ENCODE measurements at places on chromosomes 13 and 19.

GRCh38 chr19:47790398-47790814 lies 11.9 kb downstream of the SELENOW start:
- DNase-seq: peak; percentile 81

DNA sequence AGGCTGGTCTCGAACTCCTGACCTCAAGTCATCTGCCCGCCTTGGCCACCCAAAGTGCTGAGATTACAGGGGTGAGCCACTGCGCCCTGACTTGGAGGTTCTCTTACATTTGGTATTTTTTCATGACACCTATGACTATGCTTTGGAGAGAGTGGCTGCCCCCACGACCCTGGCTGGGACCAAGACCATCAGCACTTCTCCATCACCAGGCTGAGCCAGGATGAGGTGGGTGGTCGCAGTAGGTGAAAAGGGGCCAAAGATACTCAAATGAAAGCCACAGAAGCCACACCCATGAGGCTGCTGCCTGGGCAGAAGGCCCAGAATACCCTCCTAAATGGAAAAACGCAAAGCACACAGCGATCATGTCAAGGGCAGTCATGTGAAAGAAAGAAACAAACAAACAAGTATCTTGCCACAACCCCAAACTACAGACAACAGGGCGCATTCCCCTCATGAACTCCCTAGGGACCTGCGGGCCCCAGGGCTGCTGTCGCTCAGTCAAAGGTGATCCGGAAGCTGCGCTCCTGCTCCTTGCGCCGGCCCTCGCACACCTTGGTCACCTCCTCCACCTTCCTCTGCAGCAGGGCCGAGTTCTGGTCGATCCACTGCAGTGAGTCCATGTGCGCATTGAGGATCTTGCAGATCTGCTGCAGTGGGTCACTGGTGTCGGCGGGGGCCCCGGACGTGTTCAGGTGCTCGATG lies 11.2 kb upstream of the IL4I1 start:
- DNase-seq: no peak

- peak; percentile 50 for DNase-seq
Observed at GRCh38 chr19:3108775-3109174, 14.6 kb downstream of the GNA11 start.

DNA sequence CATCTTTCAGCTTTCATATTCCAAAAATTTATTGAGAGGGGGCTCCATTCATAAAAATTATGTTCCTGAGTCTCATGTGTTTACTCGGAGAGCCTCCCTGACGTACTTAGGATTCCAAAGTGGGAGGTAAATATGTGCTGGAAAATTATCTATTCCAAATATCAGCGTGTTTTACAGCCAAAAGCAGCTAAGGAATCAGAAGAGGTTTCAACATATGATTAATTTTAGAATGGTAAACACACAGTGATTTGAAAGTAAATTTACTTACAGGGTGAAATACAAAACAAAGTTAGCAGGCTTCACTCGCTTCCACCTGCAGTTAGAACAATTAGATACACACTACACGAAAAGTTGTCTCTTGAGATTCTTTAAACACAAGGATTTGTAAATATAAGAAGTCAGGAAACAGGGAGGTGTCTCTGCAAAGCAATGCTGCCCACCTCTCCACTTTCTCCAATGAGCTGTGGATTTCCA lies 313.8 kb upstream of the NBEA start:
- DNase-seq: no peak

- no peak for DNase-seq
Observed at GRCh38 chr19:30089086-30089665, 147.1 kb downstream of the URI1 start.

- no peak for DNase-seq
Observed at GRCh38 chr13:110155072-110155471, 151.9 kb downstream of the COL4A1 start.

GRCh38 chr19:48283908-48284307 lies 14.0 kb downstream of the ZNF114 start:
- DNase-seq: no peak

DNA sequence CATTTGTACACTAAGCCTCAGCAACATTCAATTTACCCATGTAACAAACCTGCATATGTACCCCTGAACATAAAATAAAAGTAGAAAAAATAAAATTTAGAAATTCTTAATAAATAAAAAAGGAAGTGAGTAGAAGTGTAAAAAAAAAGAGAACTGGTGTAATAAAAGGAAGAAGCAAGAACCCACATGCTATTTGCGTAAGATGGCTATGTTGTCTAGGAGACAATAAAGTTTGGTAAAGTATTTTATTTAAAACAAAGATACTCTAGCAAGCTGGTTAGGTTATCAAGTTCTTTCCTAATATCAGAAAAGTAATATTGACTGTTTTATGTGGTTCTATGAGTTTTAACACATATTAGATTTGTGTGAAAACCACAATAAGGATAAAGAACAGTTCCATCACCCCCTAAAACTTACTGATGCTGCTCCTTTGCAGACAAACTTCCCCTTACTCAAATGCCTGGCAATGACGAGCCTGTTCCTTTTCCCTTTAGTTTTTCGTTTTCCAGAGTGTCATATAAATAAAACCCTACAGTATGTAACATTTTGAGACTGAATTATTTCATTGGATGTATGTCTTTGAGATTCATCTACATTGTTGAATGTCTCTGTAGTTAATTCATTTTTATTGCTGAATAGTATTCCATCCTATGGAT lies 98.9 kb downstream of the TNFSF13B start:
- DNase-seq: no peak

DNA sequence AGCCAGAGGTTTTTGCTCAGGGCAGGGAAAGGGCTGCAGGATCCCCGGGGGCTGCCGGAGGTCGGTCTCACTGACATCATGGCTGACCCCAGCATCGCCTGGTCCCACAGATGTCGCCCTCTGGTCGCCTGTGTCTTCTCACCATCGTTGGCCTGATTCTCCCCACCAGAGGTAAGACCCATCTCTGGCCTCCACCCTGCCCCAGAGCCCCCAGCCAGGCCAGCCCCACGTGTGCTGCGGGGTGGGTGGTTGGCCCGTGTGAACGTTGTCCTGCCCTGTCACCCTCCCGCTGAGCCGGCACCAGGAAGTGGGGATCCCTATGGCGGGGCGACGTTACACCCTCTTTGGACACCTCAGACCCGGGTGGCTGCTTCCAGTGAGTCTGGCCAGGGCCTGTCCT lies 906 bp downstream of the FXYD5 start:
- no peak for DNase-seq

DNA sequence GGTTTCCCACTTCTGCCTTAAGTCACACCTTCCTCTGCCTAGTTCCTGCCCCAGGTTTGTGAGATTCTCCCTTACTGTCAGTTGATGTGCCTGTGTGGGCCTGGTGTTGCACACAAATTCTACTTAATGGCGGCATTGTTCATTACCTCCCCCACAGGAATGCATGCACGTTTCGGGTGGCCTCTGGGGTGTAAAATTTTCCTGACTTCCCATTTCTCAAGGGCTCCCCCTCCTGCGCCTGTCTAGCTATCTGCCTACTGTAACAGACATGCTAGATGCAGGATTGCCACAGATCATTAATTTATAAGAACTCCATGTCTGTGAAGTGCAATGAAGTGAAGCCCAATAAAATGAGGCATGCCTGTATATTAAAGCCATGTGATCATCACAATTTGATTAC lies 1466.3 kb downstream of the PCDH9 start:
- no peak for DNase-seq

DNA sequence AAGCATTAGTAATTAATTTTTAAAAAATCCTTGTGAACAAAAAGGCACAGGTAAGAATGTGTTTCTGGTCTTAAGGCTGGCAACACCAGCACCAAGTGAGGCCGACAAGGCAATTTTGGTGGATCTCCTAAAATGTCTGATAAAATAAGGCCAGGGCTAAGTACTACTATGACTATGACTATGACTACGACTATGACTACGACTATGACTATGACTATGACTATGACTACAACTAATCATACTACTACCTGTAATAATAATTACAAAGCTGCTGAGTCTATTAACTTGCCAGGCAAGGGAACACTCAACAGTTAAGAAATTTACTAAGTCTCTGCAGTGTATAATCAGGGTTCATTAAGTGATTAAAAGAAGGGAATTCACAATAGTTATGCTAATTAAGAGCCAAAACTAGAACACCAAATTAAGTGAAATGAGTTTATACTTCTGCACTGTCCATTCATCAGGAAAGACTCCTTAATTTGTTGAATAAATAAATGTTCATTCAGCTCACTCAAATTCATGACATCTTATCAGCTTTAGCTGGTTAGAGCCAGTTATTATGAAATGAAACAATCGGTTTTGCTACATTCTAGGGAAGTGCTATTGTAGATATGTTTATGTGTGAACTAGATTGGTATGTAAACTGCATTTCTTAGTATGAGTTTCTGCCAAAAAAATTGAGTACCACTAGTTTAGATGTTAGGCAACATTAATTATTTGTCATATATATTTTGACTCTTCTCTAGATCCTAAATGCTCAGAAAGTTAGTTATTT lies 1626.2 kb upstream of the PCDH20 start:
- DNase-seq: no peak

DNA sequence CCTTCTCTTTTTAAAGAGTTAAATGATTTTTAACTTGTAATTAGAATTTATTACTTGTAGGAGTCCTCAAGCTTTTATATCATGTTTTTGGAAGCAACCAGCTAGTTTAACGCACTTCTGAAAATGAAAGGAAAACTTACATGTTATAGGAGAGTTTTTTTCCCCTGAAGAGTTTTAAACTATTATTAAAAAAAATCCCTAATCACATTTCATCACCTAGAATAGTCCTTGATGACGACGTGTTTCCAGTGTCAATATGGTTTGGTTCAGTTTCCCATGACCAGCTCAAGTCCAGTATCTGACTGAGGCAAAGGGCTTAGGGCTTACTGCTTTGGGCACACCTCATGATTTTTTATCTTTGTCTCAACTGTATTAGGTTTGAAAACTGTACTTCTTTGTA lies 36.0 kb downstream of the URI1 start:
- DNase-seq: no peak

DNA sequence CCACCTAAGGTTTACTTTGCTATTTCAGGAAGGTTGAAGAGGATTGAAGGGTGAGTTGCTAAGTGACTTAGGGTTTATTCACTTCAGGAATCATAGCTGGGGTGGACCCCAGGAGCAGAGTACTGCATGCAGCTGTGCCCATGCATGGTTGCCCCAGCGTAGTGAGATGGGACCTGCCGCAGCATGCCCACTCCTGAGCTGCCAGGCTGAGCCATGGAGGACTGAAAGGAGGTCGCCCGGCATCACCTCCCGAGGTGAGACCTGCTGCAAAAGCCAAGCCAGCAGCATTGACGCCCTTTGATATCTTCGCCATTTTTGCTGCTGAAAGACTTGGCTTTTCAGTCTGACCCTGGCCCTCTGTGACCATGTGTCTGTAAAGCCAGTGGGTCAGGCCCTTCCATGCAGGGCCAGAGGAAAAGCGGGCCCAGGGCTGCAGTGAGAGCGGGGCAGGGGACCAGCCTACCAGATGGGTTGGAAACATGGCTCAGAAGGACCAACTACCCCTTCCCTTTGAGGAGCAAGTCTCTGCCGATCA lies 9.9 kb downstream of the POP4 start:
- no peak for DNase-seq

DNA sequence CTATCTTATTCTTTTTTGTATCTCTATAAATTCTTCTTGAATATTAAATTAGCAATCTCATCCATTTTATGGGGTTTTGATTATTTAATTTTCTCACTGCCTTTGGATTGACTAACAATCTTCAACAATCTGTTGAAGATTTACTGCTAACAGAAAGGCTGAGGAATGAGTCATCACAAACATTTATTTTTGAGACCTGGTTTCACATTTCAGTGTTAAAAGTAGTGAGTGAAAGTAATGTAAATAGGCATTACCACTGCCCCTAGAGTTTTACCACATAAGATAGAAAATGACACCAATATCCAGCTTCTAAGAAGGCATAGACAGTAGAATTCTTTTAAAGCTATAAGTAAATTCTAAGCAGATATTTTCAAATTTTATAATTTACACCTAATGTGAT lies 472.8 kb downstream of the OLFM4 start:
- DNase-seq: no peak

DNA sequence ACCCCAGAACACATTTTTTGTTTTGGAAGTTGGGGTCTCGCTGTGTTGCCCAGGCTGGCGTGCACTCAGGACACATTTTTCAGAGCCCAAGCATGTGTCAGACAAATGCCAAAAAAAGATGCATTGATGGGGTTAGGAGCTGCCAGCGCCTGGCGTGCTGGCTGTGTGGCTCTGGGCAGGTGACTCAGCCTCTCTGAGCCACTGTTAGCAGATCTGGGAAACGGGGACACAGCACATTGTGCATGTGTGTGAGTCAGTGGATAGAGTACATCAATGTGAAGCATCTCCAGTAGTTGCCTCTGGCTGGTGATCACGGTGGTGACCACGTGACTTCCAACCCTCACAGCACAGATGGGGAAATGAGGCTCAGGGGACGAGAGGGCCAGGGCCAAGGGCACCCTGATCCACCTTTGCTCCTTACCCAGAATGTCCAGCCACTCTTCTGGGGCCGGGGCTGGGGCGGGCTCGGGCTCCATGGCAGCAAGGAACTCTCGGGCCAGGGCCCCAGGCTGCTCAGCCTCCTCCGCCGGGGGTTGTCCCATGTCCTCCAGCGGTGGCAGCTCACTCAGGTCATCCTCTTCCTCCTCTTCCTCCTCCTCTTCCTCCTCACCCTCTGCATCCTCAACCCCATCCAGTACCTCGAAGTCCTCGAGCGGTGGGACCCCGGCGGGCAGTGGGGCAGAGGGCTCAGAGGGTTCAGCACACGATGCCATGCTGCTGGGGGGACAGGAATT lies 1.9 kb downstream of the FKBP8 start:
- no peak for DNase-seq

- DNase-seq: no peak
Observed at GRCh38 chr13:95385798-95386197, 84.5 kb upstream of the ABCC4 start.

DNA sequence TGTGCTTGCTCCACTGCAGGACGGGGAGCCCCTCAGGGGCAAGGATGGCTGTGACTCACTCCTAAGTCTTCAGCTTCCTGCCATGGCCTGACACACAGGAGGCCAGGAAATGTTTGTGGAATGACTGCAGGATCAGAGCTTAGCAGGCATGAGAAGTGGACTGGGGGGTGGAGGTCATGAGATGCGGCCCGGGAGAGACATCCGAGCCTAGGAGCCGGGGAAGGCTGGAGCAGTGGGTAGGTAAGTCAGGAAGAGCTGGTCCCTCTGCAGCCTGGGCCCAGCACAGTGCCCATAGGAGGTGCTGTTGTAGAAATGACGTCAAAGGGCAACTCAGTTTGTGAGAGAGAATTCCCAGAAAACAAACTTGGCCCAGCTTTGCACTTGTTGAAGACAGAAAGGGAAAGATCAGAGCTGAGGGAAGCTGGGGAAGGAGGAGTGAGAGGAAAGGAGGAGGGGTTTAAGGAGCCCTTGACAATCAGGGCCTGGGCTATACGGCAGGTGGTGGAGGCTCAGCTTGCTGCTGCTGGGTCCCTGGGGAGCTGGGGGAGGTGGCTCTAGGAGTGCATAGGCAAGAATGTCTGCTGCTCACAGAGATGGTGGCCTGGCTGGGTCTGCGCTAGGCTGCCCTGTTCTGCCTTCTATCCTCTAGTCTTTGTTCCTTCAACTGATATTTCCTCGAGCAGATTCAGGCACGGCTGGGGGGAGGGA lies 18.5 kb downstream of the POU2F2 start:
- DNase-seq: no peak

GRCh38 chr13:89082623-89083022 lies 1411.5 kb downstream of the SLITRK5 start:
- no peak for DNase-seq
